ENCODE measurements at places on chromosomes 3 and 15.

GRCh38 chr15:80982205-80982604 lies 7.4 kb downstream of the MESD start:
- no peak for DNase-seq

- DNase-seq, result no peak
Observed at GRCh38 chr3:124840331-124840730, 46.8 kb downstream of the ITGB5 start.

DNA sequence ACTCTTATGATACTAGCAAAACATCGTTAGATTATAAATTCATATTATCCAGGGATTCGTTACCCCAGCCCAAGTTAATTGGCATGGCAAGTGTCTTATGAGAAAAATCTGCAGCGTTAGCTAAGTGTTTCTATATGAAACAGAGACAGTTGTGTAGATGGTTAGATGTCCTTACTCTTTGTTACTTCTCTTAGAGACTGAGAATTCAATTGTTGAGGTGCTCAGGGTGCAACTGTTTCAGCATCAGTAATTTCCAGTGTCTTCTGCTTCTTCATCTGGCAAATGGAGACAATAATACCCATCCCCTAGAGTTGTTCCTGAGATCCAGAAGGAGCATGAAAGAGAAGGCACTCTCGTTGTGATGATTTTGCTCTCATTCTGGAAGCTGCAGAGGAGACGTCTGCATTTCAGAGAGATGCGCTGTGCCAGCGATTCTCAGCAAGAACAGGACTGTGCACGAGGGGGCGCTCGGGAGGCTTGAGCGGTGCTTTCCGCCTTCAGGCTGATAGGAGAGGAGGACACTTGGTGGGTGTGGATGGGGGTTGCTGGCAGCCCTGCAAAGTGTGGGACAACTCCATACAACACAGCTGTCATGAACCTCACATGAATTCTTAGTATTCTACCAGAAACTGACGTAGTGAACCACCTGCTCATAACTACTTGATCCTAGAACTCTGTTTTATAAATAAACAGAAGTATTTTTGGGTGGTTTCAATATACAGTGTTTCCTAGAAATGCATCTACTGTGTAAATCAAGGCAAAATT lies 39.7 kb upstream of the SPSB4 start:
- DNase-seq, result peak; percentile 91

DNA sequence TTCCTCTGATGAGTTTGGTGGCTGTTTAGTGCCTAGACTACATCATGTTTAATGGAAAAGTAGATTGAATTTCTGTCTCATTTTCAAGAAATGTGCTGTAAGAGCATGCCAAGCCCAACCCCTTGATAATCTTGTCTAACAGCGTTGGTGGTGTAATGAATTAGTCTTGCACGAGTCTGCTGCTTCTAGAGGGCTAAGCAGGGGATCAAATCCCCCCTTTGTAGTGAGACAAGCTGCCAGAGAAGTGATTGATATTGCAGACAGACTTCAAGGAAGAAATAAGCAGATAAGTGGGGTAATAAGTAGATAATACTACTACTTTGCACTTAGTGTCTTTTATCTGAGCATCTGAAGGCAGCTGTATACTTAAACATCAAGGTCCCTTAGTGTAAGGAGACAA lies 141.4 kb downstream of the TP63 start:
- no peak for DNase-seq

GRCh38 chr3:26058901-26059321 lies 269.0 kb downstream of the OXSM start:
- peak; percentile 68 for DNase-seq

- DNase-seq, result no peak
Observed at GRCh38 chr15:63456258-63456657, 48.1 kb upstream of the USP3 start.

DNA sequence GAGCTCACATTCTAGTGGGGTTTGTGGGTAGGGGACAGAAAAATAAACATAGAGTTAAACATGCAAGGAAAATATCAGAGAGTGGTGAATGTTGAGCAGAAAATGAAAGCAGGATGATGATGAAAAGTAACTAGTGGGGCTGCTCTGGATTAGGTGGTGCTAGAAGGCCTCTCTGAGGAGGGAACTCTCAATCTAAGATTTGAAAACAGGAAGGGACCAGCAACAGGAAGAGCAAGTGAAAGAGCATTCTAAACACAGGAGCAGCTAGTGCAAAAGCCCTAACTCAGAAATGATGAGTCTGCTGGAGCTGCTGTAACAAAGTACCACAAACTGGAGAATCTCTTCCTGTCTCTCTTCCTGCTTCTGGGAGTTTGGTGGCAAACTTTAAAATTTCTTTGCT lies 468.6 kb upstream of the AGTR1 start:
- no peak for DNase-seq

GRCh38 chr15:37370941-37371340 lies 270.6 kb upstream of the MEIS2 start:
- DNase-seq, result no peak
